ENCODE measurements at places on chromosomes 16 and 17.

DNA sequence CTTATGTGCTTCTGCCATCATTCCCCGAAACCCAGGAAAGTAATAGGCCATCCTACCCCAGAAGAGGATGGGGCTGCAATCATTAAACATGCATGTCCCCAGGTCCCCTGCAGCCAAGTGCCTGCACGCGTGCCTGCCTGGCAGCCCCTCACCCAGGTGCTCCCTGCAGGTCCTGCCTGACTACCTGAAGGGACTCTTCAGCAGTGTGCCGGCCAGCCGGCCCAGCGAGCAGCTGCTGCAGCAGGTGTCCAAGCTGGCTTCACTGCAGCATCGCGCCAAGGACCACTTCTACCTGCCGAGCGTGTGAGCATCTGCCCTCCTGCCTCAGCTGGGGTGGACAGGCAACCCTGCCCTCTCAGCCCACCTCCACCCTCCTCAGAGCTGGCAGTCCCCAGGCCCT, 16.2 kb upstream of the ALKBH5 start:
- ATAC-seq, result no peak

- no peak for ATAC-seq
Measured at GRCh38 chr16:47310792-47311211, 150.1 kb downstream of the ITFG1 start.

DNA sequence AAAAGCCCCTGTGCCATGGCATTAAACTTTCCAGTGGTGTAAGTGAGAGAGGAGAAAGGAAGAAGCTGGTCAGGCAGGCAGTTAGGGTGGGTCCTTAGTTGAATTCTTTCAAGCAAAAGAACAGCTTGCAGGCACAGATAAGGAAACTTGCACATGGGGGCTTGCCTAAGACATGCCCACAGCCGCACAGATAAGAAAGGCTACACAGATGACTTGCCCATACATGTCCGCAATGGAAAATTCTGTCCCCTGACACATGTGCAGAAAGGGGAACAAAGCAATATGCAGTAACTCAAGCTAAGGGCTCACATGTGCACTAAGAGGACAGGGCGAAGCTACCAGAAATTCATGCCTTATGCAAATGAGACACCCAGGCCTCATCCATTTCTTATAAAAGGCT, 69.9 kb downstream of the GSG1L start:
- ATAC-seq, result no peak

GRCh38 chr17:81009136-81009535, 17.5 kb downstream of the CHMP6 start:
- ATAC-seq, result no peak

DNA sequence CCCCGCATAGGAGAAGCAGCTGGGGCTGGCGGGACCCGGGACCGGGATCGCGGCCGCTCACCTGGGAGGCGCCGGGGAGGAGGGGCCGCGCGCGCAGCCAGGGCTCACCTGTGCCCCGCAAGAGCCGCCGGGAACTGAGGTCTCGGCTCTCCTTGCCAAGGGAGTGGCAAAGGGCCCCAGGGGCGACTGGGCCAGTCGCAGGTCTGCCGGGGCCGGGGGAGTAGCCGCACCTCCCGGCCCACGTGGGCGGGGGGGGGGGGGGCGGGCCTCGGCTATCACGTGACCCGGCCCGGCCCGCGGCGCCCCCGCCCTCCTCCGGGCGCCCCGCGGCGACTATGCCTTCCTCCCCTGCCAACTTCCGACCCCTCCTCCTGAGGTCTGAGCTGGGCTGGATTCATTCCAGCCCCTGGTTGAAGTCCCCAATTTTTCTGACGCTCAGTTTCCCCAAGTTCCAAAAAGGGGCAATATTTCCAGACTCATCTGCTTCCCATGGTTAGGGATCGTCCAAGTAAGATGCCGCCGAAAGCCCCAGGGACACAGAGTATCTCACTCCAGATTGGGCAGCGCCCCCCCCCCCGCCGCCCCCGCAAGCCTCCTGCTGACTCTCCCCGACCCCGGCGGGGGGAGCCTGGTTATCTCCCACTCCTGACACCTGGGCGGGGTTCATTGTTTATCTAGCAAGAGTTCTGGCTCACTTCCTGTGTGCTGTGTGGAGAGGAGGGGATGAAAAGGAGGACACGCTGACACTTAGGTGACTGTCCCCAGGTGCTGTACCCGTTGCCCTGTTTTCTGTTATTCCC, at the start of gene TMC6:
Gene TMC6 (minus strand): TSS at position 205 of the 800 bp plus-strand sequence. CDS start 1,923 bp downstream, outside the sequence.
- ATAC-seq, result peak; percentile 7

GRCh38 chr16:67101311-67102082, 8.2 kb upstream of the PHAF1 start:
- no peak for ATAC-seq

DNA sequence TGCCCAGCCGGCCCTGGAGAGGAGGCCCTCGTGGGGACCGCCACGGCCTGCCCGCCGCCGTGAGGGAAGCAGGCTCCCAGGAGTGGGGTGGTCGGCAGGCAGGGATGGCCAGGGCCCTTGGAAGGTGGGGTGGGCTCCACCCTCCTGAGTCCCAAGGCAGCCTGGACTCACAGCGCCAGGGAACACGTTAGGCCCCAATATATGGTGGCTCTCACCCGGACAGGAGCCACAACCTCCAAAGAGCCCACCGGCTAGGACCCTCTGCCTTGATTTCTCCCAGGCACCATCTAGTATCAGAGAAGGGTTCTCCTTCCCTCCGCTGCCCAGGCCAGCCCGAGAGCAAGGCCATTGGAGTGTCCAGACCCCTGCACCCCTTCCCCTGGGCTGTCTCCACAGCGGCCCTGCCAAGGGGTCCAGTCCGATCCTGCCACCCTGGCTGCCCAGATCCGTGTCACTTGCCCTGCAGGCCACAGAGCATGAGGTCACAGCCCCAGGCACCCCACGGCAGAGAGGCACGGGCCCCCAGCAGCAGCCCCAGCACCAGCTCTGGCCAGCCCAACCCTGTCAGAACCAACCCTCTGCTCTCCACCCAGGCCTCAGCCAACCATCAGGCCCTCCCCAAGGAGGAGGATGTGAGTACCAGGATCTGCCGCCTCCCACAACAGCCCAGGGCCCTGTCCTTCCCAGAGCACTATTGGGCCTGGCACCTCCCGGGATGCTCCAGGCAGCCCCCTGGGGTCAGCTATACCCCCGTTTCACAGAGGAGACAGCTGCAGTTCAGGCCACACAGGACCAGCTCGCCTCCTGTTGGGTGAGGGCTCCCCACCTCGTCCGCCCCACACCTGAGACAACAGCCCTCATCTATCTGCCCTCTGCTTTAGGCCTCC, 1.1 kb upstream of the AXIN1 start:
- ATAC-seq, result peak; percentile 1

- no peak for ATAC-seq
Measured at GRCh38 chr17:43768382-43768781, 9.8 kb upstream of the SOST start.

GRCh38 chr17:77877036-77877435, 81.5 kb upstream of the TNRC6C start:
- no peak for ATAC-seq

DNA sequence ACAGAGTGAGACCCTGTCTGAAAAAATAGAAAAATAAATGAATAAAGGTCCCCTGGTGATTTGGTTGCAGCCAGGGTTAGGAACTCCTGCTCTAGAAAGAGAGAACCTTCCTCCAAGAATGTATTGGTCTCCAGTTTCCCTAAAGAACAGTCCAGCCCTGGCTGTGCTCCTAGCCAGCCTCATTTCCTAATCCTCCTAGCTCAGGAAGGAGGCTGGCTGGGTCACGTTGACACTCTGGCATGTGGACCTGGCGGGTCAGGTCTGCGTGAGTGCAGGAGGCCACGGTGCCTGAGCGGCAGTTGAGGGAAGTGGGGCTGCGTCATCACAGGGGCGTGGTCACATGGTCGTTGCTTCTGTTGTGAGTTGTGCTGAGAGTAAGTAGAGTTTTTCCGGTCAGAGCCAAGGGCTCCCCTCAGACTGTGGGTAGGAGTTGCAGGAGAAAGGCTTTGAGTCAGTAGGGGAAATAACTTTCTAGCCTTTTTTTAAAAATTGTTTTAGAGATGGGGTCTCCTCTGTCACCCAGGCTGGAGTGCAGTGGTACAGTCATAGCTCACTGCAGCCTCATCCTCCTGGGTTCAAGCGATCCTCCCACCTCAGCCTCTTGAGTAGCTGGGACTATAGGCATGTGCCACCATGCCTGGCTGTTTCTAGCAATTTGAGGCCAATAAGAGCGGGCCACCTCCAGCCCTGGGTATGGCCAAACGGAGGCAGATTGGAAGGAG, 194.0 kb upstream of the CIBAR2 start:
- ATAC-seq, result no peak

GRCh38 chr16:88512728-88513696, 57.2 kb upstream of the ZC3H18 start:
- peak; percentile 26 for ATAC-seq

GRCh38 chr17:65198653-65199382, 61.6 kb downstream of the RGS9 start:
- peak; percentile 82 for ATAC-seq

DNA sequence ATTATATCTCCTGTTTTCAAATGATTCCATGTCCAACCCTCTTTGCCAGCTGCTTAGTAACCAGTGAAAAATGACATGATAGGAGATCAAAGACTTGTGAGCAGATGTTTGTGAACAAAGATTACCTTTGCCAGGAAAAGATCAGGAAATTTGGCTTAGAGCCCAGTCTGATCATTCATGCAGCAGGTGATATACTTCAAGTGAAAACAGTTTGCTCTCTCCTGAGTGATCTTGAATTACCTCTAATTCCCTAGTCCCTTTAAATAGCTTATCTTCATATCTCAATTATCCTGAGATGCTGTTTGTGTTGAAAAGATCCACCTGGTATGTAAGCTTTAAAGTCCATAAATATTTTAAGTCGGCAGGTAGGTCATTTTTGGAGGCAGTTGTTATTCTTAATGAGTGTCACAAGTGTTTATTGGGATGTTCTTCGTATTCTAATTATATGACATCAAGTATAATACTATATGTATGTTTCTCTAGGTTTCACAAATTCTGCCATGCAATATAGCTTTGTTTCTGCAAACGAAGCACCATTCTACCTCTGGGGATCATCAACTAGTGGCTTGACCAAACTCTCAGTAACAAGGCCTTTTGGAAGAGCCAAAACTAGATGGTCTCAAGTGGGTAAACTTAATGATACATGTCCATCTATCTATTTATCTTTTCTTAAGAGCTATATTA, 13.2 kb upstream of the VPS35L start:
- no peak for ATAC-seq

DNA sequence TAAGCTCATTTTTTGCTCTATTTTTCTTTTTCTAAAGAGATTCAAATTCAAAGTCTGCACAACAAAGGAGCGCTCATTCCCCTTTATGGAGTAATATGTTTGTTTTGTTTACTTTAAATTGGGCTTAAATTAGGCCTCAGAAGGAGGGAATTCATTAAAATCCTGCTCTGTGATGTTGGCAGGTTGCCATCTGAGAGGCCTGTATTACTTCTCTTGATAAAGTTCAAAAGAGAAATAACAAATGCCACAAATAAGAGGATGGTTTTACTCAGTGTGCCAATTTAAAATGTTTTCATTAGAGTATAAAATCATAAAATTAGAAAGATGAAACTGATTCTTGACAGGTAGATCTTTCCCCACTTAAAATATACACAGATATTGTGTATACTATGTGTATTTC, 54.5 kb upstream of the HLF start:
- no peak for ATAC-seq

GRCh38 chr16:51937771-51938170, 609.2 kb downstream of the TOX3 start:
- no peak for ATAC-seq

DNA sequence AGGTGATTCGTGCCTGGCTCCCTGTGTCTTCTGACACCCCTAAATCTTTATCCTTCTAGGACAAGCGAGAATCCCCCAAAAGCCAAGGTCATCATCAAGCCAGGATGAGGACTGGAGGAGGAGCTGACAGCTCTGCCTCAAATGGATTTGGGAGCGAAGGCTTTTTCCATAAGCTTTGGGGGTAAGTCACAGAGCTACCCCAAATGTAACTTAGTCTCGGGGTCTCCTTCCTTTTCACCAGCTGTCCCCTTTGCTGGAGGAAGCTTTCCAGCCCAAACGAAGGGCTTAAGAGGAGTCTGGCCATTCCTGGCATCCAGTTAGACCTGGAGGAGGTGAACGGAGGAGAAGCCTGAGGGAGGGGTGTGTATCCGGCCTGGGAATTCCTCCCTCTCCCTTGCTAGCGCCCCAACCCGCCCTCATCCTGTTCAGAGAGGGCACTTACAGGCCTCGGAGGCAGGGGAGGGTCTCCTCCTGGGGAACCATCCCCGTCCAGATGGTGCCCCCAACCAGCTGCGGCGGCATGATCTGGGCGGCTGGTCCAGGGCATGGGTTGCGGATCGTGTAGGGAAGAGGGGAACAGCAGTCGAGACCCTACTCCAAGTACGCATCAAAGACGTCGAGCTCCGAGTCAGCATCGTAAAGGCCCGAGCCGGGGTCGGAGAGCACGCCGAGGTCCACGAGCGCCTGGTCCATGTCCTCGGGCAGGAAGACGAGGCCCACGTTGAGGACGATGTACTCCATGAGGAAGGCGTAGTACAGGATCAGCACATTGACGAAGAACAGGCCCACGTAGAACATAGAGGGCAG, 938 bp downstream of the DEXI start:
- peak; percentile 3 for ATAC-seq

DNA sequence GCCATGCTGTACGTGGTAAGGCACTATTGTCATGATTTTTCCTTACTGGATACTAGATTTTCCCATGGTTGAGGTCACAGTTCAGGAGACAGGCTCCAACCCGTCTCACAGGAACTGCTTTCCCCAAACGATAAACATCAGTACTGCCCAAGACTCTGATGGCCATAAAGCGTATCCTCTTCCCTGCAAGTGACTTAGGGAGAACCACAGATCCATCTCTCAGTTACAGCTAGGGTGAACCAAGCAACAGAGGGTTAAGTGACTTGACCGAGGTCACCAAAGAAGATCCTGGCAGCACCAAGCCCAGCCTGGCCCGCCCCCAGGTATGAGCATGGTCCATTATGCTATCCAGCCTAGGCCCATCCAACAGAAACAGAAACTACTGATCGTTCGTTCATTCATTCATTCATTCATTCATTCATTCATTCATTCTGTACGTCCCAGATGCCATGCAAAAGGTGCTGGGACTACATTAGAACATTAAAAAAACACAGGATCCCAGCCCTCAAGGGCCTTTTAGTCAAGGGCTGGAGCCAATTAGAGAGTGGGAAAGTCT, 31.0 kb downstream of the MYH11 start:
- no peak for ATAC-seq

Measured in SK-N-SH treated with all-trans-retinoic acid at 6 μM for 48 hours (cell line).